ENCODE measurements at places on chromosomes 2 and 18.

DNA sequence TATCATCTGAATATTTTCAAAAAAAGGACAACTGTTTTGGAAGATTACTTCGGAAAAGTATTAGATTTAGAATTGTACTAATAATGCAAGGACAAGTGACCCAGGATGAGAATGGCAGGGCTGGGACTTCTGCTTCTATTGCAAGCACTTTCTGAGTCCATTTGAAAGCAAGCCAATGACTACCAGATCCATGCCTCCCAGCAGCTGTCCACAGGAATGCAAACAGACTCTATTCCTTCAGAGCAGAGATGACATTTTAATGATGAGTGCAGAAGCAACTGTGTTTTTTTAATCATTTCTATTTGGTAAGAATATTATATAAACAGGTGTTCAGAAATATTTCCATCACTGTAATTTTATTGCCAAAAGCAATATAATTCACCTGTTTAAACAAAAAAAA, 456.7 kb downstream of the SOX11 start:
- H3K36me3 ChIP-seq: no peaks in the 10 kb centered on the region
- no peaks in the 10 kb centered on the region for H3K4me1 ChIP-seq
- no peaks in the 10 kb centered on the region for H3K27me3 ChIP-seq
- H3K27ac ChIP-seq: no peak overlapping the region
- no peak overlapping the region for H3K4me3 ChIP-seq
- no peak for DNase-seq

GRCh38 chr18:31619291-31619690, 27.6 kb downstream of the TTR start:
- no peaks in the 10 kb centered on the region for H3K27me3 ChIP-seq
- no peak for DNase-seq
- no peaks in the 10 kb centered on the region for H3K4me1 ChIP-seq
- no peak overlapping the region for H3K27ac ChIP-seq

GRCh38 chr18:61825386-61825785, 67.4 kb downstream of the RNF152 start:
- no peak overlapping the region for H3K27ac ChIP-seq
- H3K4me1 ChIP-seq: peaks cover 10% of the 10 kb centered on the region
- H3K4me3 ChIP-seq: no peak overlapping the region
- no peaks in the 10 kb centered on the region for H3K36me3 ChIP-seq
- no peak for DNase-seq
- H3K27me3 ChIP-seq: no peaks in the 10 kb centered on the region

- H3K36me3 ChIP-seq: no peaks in the 10 kb centered on the region
- H3K4me3 ChIP-seq: no peak overlapping the region
- H3K4me1 ChIP-seq: no peaks in the 10 kb centered on the region
- H3K27me3 ChIP-seq: no peaks in the 10 kb centered on the region
- DNase-seq: no peak
- H3K27ac ChIP-seq: no peak overlapping the region
These were observed 93.6 kb upstream of the HNMT start for GRCh38 chr2:137870682-137871081.

DNA sequence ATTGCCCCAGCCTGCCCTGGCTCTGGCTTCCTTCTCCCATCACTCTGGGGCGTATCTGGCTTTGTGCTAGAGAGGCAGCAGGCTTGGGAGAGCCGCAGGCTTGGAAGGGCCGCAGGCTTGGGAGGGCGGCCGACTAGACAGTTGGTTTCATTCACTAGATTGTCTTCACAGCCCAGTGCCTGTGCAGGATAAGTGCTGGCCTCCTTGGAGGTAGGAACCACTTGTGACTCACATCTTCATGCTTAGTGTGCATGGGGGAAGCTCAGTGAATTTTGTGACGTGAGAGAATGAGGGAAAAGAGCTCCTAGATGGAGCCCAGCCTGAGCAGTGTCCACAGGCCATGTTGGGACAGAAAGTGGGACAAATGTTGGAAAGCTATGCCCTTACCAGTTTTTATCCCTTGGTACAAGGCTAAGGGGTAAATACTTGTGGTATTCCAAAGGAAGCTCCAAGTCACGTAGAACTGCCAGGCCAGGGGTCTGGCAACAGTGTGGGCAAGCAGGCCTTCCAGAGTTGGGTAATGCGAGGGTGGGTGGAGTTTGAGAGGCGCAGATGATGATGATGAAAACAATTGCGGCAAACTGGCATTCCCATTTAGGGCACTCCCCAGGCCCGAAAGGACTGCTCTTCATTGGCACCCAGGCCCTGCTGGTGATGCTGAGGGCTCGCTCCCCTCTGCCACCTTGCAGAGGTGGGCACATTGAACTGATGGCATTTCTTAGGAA, 100.1 kb downstream of the DDX1 start:
- no peaks in the 10 kb centered on the region for H3K4me1 ChIP-seq
- no peak for DNase-seq
- no peak overlapping the region for H3K27ac ChIP-seq
- no peaks in the 10 kb centered on the region for H3K27me3 ChIP-seq
- H3K36me3 ChIP-seq: no peaks in the 10 kb centered on the region
- H3K4me3 ChIP-seq: no peak overlapping the region

GRCh38 chr2:120132190-120132589, 91.0 kb downstream of the TMEM185B start:
- DNase-seq: no peak
- no peaks in the 10 kb centered on the region for H3K27me3 ChIP-seq
- H3K4me3 ChIP-seq: no peak overlapping the region
- H3K27ac ChIP-seq: no peak overlapping the region
- peaks cover 39% of the 10 kb centered on the region for H3K36me3 ChIP-seq

GRCh38 chr18:48917579-48918517, 32.9 kb downstream of the SMAD7 start:
- no peaks in the 10 kb centered on the region for H3K27me3 ChIP-seq
- no peak overlapping the region for H3K4me3 ChIP-seq
- peak; percentile 66 for DNase-seq
- peaks cover 59% of the 10 kb centered on the region for H3K4me1 ChIP-seq
- H3K27ac ChIP-seq: no peak overlapping the region

DNA sequence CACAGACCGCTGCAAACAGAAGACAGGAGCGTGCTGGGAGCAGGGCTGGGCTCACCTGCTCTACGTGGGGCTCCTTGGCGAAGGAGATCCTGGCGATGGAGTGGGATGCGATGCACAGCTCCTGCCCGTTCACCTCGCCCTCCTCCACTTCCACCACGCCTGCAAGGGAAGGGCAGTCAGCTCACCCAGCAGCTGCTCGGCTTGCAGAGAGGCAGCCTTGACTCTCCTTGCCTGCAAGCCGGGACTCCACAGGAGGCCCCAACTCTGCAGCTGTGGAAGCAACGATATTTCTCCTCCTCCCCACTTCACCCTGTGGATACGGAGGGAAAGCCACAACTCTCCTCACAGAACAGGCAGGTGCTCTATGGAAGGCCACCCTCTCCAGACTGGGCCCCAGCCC, 35.1 kb downstream of the THAP4 start:
- H3K4me1 ChIP-seq: no peaks in the 10 kb centered on the region
- no peak overlapping the region for H3K4me3 ChIP-seq
- H3K27me3 ChIP-seq: no peaks in the 10 kb centered on the region
- no peak overlapping the region for H3K27ac ChIP-seq
- peaks cover 32% of the 10 kb centered on the region for H3K36me3 ChIP-seq
- DNase-seq: no peak

- DNase-seq: no peak
- H3K36me3 ChIP-seq: no peaks in the 10 kb centered on the region
- peak overlapping the region; percentile 28 for H3K27ac ChIP-seq
- no peaks in the 10 kb centered on the region for H3K27me3 ChIP-seq
These were observed 145.4 kb upstream of the SPOPL start for GRCh38 chr2:138356178-138356577.

DNA sequence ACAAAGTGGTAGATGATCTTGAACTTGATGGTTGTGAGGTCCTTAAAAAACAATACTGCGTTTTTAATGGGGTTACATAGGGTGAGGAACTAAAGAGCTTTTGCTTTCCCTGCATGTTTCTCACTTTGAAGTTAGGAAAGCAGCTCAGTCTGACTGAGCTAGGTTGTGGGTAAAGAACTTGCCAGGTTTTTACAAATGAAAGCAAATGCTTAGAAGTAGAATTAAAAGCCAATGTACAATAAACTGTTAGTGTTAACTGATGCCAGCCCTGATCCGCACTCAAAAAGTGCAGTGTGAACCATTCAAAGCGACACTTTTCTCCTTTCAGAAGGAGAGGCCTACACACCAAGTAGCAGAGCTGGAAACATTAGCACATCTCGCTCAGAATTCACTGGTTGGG, 270.3 kb downstream of the AGPS start:
- H3K4me1 ChIP-seq: no peaks in the 10 kb centered on the region
- no peak for DNase-seq
- H3K36me3 ChIP-seq: no peaks in the 10 kb centered on the region

DNA sequence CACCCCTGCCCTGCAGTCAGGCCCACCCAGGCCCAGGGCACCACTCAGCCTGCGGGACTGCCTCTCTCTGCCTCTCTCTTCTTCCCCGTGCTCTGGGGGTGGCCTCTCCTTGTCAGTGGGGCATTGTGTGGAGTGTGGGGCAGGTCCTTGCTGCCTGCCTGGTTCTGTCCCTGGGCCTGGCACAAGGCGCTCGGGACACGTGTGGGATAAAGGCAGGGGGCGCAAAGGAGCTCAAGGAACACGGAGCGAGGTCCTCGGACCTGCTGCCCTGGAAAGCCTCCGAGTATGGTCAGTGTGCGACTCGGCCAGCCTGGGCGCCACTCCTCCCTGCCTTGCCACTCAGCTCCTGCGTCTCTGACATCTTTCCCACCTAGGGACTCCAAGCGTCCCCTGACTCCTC, 262.2 kb downstream of the HDAC4 start:
- DNase-seq: no peak
- H3K4me1 ChIP-seq: no peaks in the 10 kb centered on the region
- peaks cover 23% of the 10 kb centered on the region for H3K36me3 ChIP-seq
- H3K27me3 ChIP-seq: no peaks in the 10 kb centered on the region
- no peak overlapping the region for H3K4me3 ChIP-seq
- no peak overlapping the region for H3K27ac ChIP-seq

DNA sequence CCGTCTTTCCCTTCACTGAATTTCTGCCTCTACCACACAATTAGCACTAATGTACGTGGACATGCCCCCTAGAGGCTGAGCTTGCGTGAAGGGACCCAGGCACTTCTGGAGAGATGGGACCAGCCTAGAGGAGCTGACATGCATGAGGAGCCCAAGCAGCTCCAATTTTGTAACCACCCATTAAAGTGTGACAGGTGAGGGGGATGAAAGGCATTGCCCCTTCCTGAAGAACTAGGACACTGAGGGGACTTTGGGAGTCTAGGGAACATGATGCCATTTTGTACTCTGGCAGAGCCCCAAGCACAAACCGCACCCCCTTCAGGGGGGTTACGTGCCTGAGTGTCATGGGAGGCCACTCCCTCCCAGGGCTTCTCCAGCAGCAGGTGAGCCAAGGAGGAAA, 63.6 kb downstream of the HNRNPLL start:
- no peaks in the 10 kb centered on the region for H3K4me1 ChIP-seq
- H3K27ac ChIP-seq: no peak overlapping the region
- H3K4me3 ChIP-seq: no peak overlapping the region
- H3K36me3 ChIP-seq: no peaks in the 10 kb centered on the region
- no peak for DNase-seq
- H3K27me3 ChIP-seq: no peaks in the 10 kb centered on the region

GRCh38 chr2:101766871-101767739, 69.6 kb downstream of the MAP4K4 start:
- H3K4me3 ChIP-seq: no peak overlapping the region
- no peaks in the 10 kb centered on the region for H3K36me3 ChIP-seq

GRCh38 chr2:241833101-241833663, 24.2 kb downstream of the NEU4 start:
- H3K36me3 ChIP-seq: no peaks in the 10 kb centered on the region
- H3K27me3 ChIP-seq: peaks cover 14% of the 10 kb centered on the region
- H3K27ac ChIP-seq: no peak overlapping the region

- no peak overlapping the region for H3K27ac ChIP-seq
- DNase-seq: no peak
- H3K36me3 ChIP-seq: no peaks in the 10 kb centered on the region
- no peak overlapping the region for H3K4me3 ChIP-seq
- H3K27me3 ChIP-seq: no peaks in the 10 kb centered on the region
- H3K4me1 ChIP-seq: no peaks in the 10 kb centered on the region
These were observed 197.9 kb upstream of the VRK2 start for GRCh38 chr2:57848723-57849122.

- no peak for DNase-seq
- no peak overlapping the region for H3K27ac ChIP-seq
- no peaks in the 10 kb centered on the region for H3K27me3 ChIP-seq
- no peak overlapping the region for H3K4me3 ChIP-seq
- no peaks in the 10 kb centered on the region for H3K4me1 ChIP-seq
These were observed 25.9 kb downstream of the CD8A start for GRCh38 chr2:86764661-86765309.

- H3K27ac ChIP-seq: no peak overlapping the region
- no peak for DNase-seq
These were observed 76.4 kb upstream of the TTC39C start for GRCh38 chr18:23938043-23938756.

DNA sequence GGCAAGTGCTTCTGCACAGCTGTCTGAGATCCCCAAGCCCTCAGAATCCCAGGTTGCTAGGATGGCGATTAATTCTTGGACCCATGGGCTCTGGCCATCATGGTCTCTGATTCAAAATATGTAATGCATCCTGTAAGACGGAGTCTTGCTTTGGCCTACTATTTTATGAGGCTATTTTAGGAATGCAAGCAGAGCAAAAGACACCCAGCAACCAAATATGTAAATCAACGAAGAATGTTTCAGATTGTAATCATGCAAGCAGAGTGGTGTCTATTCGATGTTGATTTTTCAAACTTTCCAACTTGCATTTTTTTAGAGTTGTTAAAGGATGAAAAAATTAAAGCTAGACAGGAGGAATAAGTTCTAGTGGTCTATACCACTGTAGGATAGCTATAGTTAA, 154.8 kb downstream of the COL6A3 start:
- DNase-seq: no peak
- peaks cover 36% of the 10 kb centered on the region for H3K4me1 ChIP-seq
- no peaks in the 10 kb centered on the region for H3K27me3 ChIP-seq
- no peaks in the 10 kb centered on the region for H3K36me3 ChIP-seq

DNA sequence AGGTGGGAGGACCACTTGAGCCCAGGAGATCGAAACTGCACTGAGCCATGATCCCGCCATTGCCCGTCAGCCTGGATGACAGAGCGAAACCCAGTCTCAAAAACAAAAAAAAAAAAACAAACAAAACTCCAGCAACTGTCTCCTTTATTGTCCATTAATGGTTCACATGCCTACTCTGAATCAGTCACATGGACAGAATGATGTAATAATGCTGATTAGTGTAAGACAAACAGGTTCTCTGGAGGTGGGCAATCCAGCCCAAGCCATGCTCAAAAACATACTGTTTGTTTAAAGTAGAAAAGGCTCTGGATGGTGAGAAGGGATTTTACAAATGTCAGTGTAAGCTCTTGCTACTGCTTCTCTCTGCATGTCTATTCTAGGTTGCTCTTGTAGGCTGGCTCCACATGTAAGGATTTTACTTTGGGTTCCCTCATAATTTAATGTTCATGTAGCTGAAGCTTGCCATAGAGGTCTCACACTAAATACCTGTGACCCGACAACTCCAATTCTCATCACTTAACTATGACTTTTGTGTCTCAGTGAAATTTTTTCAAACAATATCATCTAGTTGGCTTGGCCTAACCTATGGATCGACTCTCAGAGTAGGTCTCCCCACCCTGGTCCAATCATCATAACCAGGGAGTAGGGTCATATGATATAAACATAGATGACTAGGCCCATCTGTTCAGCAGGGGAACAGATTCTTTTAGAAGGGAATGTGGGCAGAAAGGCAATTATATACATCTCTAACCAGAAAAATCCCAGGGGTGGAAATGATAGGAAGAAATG, 83.9 kb upstream of the SLC39A10 start:
- H3K36me3 ChIP-seq: no peaks in the 10 kb centered on the region
- no peak overlapping the region for H3K4me3 ChIP-seq
- no peaks in the 10 kb centered on the region for H3K4me1 ChIP-seq
- H3K27me3 ChIP-seq: no peaks in the 10 kb centered on the region
- DNase-seq: no peak
